ENCODE measurements at places on chromosomes 12 and 14.
A peak's percentile ranks its signal among the peaks of the same experiment; 100 is the strongest.

DNA sequence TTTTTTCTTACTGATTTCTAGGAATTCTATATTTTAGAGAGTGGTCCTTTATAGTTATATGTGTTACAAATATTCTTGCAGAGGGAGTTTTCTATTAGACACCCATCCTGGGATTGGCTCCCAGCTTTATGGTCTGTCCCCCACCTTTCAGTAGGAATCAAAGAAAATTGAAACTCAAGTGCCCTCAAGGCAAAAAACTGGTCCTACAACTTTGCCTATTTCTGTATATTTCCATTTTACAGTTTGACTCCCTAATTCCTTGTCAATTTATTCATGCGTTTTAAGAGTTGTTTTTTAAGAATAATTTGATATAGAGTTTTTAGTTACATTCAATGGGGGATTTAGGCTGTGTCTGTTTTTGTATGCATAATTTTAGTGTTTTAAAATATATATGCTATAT lies 208.9 kb downstream of the SYNE2 start:
- DNase-seq: no peak

- DNase-seq: no peak
These were observed 11.6 kb upstream of the CDH24 start for GRCh38 chr14:23068789-23069412.

- no peak for DNase-seq
These were observed 218.2 kb upstream of the ARHGAP5 start for GRCh38 chr14:31858868-31859267.

DNA sequence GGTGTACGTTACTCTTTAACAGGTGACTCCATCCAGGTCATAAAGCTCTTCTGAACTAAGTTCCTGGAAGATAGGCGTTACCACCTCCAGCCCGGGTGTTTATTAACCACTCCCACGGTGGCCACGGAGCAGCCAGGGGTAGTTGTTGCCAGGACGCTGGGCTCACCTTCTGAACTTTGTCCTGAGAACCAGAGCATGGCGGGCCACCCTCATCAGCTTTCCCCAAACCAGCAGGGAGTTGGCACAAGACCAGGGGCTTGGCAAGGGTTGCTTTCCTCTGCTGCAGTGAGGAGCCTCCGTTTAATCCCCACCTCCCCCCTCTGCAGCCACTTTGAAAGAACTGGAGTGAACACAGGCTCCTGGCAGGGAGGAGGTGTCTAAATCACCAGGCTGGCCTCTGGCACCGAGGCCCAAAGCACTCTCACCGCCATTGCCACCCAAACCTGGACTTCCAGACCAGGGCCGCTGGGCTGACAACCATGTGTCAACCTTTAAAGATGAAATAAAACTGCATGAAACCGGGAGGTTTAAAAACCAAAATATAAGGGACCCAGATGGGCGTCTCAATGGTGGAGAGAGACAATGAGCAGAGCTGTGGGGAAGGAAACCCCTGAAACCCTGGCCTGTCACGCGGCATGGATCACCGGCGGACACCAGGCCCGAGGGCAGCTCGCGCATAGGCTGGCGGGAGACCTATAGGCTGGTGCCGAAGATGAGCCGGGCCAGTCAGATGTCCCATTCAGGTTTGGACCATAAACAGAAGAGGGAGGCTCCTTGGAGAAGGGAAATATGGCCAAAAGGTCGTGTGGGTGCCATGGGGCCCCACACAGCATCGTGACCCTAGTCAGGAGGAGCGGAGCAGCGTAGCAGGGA lies 30.9 kb upstream of the TDRD9 start:
- no peak for DNase-seq

DNA sequence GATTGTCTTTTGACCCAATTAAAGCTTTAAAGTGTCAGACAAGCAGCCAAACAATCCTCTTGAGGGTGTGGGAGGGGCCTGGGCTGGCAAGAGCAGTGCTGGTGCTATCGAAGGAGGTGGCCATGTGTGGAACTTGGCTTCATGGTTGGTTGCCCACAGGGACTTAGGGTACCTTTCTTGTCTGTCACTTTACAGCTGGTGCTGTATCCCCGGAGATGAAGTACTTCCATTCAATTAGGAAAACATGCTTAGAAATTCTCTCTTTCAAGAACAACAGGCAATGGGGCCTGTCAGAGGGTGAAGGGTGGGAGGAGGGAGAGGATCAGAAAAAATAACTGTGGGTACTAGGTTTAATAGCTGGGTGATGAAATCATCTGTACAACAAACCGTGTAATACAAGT lies 86.5 kb downstream of the DAAM1 start:
- no peak for DNase-seq

DNA sequence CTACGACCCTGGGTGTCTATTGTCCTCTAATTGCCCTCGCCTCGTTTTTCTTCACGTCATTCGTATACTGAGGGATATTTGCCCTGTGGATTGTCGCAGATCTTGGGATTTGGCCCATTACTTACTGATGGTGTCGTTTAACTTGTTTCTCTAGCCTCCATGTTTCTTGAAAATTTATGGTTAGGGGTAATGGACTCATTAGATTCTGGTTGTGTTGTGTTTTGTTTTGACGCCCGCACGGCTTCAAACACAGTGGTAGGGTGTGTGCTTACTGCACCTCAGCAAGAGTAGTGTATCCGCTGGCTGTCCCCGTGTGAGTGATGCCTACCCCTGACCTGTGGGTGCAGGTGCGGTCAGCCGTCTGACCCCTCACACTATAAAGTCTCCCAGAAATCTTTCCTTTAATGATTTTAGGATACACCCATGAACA lies 874 bp upstream of the RNU6-8 start:
- no peak for DNase-seq

GRCh38 chr12:76101739-76102385 lies 17.4 kb upstream of the NAP1L1 start:
- DNase-seq: no peak

GRCh38 chr12:48817873-48818830 lies at the start of gene CACNB3:
Gene CACNB3, plus strand, starts transcription at chr12:48818496. Its CDS starts 434 bp downstream, at chr12:48818930.
- peak; percentile 41 for DNase-seq

DNA sequence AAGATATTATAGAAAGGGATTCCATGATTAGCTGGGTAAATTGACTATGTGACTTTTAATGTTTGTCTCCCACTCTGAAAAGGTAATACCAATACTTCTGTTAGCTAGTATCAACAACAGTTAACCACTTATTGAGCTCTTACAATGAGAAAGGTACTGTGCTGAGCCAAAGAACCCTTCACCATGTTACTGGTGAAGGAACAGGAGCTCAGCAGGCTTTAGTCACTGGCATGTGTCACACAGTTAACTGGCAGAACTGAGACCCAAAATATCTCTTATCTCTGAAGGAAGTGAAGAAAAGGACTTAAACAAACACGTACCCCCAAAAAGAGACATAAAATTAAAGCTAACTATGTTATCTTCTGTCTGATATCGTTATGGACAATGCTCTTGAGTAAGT lies 170.6 kb downstream of the MED13L start:
- no peak for DNase-seq

- DNase-seq: no peak
These were observed 40.8 kb upstream of the OASL start for GRCh38 chr12:121079736-121080272.

- no peak for DNase-seq
These were observed 78.8 kb downstream of the DUSP6 start for GRCh38 chr12:89273525-89273924.

DNA sequence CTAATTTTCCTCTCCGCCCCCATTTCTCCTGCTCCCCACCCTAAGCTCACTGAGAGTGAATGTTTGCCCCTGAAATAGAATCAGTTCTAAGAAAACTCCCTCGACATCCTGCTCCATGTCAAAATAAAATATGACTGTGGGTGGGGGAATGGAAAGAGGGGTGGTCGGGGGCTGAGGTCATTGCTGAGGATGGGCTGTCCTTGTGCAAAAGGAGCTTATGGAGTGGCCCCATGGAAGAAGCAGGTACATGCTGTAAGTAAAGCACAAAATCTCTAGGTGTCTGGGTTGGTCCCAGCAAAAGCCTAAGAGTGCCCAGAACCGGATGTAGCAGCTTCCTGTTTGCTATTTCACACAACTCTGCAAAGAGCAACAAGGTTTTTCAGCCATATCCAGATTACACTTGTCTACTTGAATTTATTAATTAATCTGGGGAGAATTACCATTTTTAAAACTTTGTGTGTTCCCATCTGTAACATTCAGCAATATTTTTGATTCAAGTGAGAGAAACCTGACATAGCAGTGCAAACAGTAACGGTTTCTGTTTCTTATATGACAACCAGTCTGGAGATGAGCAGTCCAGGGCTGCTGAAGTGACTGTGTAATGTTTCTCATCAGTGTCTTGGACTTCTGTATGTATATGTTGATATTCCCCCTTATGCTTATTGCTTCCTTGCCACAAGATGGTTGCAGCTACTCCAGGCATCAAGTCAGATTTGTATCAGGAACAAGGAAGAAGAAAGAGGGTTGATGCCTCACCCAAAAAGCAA lies 40.4 kb upstream of the GZMB start:
- no peak for DNase-seq

DNA sequence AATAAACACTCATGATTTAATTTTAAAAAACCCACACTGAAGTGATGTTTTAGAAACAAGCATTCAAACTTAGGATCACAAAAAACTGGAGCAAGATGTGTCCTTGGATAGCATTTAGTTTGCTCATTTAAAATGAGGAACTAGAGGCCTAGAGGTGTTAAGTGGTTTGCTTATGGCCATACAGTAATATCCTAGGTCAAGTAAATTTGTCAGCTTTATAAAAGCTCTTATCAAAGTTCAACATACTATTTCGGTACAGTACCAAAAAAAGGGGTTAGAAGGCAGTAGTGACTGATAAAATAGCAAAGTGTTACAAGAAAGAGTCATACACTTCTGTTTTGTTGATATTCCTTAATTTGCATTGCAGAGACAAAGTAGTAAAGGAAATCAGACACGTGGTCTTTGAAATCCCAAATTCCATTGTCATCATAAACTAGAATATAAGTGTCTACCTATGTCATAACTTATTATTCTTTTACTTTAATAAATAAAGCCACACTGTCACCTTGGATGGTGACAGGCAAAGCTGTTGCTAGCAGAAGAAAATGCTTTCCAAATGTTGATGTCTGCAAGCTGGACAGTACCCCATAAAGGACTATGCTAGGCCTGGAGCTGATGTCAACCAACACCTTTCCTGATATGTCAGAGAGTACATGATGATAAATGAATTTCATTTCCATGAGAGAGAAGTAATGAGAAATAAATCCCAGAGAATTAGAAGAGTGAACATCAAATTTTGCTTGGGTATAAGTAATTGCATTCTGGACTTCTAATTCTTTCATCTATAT lies 17.6 kb upstream of the SRP54 start:
- no peak for DNase-seq

DNA sequence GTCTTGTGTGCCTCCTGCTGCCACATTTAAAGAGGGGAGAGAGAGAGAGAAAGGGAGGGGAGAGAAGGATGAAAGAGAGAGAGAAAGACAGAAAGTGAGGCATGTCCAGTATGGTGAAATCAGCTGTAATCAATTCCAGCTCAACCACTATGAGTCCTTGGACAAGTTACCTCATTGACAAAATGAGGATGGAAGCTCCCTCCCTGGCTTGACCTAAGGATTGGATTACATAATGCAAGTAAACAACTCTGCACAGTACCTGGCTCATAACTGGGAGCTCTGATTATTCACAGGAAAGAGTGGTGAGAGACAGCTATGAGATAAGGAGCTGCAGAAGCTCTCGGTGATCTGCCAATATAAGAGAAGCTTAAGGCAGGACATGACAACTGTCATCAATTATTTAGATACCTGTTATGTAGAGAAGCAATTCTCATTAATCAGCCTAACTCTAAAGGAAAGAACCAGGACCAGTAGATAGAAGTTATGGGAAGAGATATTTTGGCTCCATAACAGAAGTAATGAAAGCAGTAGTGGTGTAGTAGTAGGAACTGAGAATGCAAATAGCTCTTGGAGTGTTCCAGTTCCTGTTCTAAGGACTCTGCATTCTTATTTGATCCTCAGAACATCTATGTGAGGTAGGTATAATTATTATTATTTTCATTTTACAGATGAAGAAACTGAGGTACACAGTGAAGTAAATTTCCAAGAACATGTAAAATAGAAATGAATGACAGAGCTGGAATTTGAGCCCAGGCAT lies 791.6 kb downstream of the DIO2 start:
- no peak for DNase-seq

DNA sequence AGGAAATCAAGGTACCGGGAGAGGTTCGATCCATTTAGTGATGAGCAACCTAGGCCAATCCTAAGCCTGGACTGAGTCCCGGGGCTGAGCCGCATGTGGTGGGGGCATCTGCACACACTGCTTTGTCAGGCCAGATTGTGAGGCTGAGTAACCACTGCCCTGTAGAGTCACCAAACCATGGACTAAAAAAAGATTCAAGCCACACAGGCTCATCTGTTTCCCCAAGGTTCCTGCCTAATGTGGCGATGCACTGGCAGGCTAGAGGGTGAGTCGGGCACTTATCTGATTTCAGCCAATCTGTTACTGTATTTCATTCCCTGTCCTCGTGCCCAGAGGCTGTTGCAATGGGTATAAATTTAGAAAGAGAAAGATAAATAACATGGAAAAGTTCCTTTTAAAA lies 140.8 kb downstream of the TTC7B start:
- no peak for DNase-seq

- DNase-seq: peak; percentile 18
These were observed 10.2 kb upstream of the SERPINA9 start for GRCh38 chr14:94485944-94486841.

DNA sequence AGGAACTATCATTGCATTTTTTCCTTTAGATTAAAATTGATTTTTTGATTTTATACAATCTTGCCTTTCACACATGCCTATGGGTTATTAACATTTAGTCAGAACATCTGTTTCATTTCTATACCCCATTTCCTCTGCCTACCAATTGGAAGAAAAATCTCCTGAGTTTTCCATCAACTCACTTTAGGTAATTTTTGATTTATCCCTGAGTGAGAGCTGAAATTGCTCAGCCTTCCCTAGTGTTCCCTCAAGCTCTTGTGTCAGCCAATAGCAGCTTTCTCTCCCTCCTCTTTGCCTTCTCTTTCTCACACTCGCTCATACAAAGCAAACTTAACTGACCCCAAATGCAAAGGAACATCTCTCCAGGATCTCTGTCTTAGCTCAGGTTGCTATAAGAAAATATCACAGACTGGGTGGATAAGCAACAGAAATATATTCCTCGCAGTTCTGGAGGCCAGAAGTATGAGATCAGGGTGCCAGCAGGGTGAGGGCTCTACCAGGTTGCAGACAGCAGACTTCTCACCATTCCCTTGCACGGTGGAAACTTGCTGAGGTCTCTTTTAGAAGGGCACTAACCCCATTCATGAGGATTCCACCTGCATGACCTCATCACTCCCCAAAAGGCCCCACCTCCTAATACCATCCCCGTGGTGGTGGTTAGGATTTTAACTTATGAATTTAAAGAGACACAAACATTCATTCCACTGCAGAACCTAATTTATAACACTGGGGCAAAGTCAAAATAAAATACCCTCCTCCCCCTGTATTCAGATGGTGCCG lies 224.2 kb upstream of the SFSWAP start:
- no peak for DNase-seq

GRCh38 chr12:115542656-115543055 lies 734.8 kb downstream of the MED13L start:
- no peak for DNase-seq

GRCh38 chr14:31265701-31266398 lies 58.3 kb upstream of the HECTD1 start:
- no peak for DNase-seq

All from amygdala (tissue), 56 donors.